ENCODE measurements at places on chromosomes 6 and 20.

DNA sequence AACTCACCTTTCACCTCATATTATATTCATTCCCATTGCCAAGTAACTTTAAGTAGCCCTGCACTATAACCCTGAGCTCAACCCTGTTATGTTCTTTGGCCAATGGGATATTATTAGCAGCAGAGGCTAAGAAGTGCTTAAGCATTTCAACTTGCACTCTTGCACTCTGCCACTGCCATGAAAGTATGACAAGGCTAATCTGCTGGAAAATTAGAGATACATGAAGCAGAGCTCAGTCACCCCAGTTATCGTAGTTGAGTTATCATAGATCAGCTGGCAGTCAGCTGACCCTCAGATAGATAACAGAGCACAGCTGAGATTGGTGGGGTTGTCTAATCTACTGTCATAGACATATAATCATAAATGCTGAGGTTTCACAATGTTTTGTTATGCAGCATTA lies 209.4 kb upstream of the RUNX2 start:
- DNase-seq = no peak

GRCh38 chr6:22149501-22150367 lies 147.1 kb downstream of the PRL start:
- DNase-seq = peak; percentile 9

DNA sequence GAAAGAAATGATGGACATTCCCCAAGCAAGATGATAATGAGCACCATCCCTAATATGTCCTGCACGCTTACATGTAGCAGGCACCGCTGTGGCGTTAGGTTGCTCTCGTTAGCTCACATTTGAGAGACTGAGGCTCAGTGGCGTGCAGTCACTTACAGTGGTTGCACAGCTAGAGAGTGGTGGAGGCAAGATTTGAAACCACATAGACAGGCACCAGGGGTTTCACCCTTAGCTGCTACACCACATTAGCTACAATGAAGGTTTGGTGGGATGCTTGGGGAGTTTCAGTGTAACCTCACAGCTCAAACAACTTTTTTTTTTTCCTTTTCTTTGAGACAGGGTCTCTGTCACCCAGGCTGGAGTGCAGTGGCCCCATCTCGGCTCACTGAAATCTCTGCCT lies 3.7 kb downstream of the COX4I2 start:
- DNase-seq = no peak

- no peak for DNase-seq
Observed at GRCh38 chr6:33692760-33693158, 18.7 kb downstream of the UQCC2 start.

DNA sequence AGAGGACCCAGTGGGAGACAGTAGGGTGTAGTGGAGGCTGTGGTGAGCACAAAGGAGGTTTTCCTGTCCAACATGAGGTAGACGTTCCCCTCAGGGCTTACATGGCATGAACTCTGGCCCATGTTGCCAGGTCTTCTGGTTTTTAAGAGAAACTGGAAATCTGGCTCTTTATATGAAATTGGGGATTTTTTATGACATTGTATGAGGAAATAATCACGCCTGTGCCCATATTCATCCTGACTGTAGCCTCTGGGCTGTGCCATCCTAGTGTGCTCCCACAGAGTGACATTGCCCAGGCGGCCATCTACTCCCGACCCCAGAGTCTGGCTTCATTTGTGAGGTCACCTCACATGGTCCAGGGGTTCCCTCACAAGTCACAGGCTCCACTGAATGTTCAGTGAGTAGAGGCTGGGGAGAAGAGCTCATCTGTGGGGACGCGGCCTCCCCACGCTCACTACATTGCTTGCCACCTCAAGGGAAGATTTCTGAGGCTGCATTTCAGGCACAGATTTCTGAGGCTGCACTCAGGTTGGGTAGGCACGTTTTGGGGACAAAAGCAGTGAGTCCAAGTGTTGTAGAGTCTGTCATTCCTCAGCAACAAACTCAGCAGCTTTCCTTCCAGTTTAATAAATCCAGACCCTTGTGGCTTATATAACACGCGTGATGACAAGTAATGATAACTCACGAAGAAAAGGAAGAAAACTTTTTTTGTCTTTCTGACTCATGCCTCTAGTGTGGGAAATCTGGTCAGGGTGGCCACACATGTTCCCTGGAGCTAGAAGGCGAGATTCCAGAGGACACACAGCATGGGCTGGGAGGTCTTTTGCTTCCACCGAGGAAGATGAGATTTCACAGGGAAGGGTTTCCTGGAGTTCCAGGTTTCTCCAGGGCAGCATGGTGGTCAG lies 41.7 kb downstream of the SLC24A3 start:
- no peak for DNase-seq

DNA sequence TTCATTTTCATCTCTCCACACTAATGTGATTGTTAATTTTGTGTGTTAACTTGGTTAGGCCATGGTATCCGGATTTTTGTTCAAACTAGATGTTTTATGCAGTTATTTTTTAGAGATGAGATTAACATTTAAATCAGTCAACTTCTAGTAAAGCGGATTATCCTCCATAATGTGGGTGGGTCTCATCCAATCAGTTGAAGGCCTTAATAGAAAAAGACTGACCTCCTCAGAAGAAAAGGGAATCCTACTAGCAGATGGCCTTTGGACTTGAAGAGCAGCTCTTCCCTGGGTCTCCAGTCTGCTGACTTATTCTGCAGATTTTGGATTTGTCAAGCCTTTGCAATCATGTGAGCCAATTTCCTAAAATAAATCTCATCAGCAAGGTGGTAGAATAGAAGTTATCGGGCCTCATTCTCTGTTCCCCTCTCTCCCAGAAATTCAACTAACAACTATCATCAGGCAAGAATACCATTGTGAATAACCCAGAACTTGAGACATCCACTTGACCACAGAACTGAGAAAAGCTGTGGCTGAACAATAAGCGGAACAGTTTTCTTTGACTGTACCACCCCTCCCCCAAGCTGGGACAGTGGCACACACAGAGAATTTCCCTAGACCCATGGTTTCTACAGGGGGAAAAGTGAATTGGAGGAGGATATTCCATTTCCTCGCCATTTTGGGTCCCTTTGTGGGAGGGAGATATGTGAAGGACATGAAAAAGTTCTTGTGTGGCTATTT lies 323.0 kb downstream of the UTRN start:
- DNase-seq = no peak

- DNase-seq = no peak
Observed at GRCh38 chr6:22666586-22666985, 97.2 kb downstream of the HDGFL1 start.

DNA sequence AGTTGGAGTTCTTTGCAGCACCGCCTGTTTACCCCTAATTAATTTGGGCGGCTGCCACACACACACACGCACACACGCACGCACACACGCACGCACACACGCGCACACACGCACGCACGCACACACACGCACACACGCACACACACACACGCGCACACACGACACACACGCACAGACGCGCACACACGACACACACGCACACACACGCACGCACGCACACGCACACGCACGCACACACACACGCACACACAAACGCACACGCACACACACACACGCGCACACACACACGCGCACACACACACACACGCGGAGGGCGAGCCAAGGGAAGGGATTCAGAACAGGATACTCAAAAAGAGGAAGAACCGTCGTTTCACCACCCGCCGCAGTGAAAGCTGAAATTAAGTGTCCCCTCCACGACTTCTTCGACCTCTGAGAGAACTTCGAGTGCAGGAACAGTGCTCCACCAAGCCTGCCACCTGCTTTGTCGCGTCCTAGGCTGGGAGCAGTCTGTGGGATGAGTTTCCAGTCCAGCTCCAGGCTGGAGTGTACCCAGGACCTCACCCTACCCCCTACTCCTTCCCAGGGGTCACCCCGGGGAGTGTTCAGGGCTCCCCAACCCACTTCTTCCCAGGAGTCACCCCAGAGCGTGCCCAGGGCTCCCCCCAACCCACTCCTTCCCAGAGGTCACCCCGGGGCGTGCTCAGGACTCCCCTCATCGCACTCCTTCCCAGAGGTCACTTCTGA lies 1.1 kb downstream of the RNASET2 start:
- no peak for DNase-seq

DNA sequence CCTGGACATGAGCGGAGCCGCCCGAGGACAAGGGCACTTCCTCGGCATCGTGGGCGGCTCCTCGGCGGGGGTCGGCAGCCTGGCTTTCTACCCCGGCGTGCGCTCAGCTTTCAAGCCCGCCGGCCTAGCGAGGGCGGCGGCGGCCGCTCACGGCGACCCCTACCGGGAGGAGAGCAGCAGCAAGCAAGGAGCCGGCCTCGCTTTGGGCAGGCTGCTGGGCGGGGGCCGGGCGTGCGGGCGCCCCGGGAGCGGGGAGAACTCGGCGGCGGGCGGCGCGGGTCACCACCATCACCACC lies 6.7 kb downstream of the PRDM13 start:
- DNase-seq = no peak

- DNase-seq = peak; percentile 53
Observed at GRCh38 chr20:1897541-1897940, 2.3 kb downstream of the SIRPA start.

DNA sequence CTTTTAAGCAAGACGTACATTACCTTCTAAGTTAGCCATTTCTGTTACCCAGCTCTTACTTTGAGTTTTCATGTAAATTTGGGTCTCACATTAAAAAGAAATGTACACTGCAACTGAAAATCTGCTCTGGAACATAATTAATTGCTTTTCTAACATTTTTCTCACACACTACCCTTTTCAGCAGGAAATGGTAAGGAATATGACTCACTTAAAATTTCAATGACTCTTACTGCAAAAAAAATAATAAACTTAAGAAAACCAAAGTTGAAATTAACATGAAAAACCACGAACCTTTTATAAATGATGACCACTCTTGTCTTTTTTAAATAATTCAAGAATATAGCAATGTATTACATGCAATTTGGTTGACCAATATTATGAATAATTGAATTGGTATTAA lies 1.3 kb downstream of the CGA start:
- DNase-seq = no peak

- no peak for DNase-seq
Observed at GRCh38 chr20:56606174-56606945, 22.7 kb upstream of the TFAP2C start.

- no peak for DNase-seq
Observed at GRCh38 chr6:158707821-158708195, 58.0 kb downstream of the SYTL3 start.

DNA sequence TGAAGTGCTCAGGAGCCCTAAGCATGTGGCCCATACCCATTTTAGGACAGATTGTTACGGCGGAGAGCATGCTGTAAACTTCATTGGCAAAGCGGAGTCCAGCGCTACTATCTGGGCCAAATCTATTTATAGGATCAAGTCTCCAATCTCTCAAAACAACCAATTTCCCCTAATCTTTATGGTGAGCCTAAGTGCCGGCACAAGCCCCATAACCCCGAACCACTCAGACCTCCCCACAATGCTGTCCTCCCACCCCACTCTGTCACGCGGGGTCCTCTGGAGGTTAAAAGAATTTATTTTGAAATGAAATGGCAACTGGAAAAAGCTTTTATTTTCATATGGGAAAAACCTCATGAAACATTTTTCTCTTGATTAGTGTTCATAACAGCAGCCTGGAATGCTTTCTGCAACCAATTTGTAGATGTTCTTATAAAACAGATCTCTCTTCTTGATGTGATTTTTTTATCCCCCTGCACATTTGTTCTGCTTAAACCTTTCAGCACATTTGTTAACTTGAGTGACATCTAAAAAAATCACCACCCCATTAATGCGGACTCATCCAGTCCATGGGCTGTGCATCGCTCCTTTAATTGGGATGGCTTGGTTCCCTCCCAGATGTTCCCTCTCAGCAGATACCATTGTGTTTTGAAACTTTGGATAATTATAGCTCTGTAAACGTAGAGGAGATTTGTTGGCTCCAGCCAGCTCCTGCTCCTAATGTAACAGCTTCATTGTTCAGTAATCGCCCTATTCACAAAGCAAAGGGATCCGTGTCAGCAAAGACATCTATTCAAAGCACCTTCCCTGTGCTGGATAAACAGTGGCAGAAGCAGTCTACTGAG lies 323.6 kb downstream of the CD83 start:
- no peak for DNase-seq

DNA sequence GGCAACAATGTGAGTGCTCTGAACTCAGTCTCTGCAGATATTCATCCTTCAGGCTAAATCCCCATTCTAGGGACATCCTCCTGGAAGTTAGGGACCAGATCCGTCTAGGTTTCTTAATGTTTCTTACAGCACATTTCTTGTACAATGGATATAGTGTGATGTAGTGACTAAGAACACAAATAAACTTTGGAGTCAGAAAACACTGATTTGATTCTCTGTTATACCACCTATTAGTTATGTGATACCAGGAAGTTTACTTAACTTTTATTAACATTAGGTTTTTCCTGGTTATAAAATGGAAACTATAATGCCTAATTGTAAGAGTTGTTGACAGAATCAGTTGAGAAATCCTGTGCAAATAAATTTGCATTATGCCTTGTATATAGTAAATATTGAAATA lies 57.6 kb upstream of the KCNQ5 start:
- no peak for DNase-seq

- DNase-seq = no peak
Observed at GRCh38 chr6:25369036-25369432, 89.9 kb downstream of the CARMIL1 start.

DNA sequence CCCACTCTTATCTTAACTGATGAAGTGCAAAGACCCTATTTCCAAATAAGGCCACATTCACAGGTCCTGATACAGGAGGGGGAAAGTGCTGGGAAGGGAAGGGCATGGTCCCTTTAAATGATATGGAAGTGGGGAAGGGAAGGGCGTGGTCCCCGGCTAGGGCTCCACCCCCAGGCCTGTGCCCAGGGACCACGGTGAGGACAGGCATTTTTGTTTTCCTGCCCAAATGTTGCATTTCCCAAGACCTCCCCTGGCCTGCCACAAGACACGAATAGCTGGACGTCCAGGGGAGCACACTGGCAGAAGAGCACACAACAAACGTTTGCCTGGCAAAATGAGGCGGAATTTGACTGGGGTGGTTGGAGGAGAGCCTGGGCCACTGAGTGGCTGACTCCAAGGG lies 16.1 kb upstream of the HFE start:
- no peak for DNase-seq

GRCh38 chr20:9203081-9203447 lies 134.2 kb downstream of the PLCB4 start:
- no peak for DNase-seq

GRCh38 chr6:100462706-100463629 lies 1.8 kb downstream of the SIM1 start:
- no peak for DNase-seq

DNA sequence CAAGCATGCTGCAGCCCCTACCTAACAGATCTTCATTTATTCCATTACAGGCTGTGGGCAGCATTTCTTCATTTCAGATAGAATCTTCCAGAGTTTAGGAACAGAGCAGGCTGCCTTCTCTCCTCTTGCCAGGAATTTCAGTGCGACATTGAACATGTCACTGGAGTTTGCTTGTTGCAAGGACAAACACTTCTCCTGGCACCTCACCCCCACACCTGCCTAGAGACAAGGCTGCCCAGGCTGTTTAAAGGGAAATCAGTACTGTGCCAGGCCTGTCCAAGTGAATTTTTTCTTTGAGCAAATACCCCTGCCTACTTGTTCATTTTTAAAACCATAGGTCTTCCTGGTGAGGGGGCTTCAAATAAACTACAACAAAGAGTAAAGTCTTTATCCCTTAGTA lies 594.1 kb downstream of the PTPRT start:
- no peak for DNase-seq

- DNase-seq = no peak
Observed at GRCh38 chr6:1482381-1483166, 93.2 kb downstream of the FOXF2 start.

Measured in C1 segment of cervical spinal cord (tissue), 14 donors.